ENCODE measurements at places on chromosomes 16 and 17. TPM values are rescaled to one million over a fixed set of nuclear protein-coding genes. Genes with fewer than 3 reads are reported as not detected.

The MAP2K3 gene
- total RNA-seq, result 63.8 TPM

- DNase-seq, result no peak
These were observed 42.8 kb downstream of the MRC2 start for GRCh38 chr17:62670202-62670821.

DNA sequence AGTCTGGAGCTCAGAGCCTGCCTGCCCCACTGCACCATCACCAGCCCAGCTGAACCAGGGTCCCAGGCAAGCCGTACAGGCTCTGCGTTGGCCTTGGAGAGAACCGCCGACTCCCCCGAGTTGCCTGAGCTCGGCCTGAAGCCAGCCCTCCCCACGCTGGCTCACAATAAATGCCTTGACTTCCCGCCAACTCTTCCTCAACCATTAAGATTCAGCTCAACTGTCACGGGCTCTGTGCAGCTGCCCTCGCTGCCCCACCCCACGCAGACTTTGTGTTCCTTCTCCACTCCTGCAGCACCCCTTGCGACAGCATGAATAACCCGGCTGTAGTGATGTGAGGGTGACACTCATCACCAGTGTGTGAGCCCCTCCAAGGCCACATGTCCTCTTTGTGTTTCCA is 4.8 kb upstream of the QPRT start:
- no peak for DNase-seq

The KCNJ16 gene
- not detected for total RNA-seq

DNA sequence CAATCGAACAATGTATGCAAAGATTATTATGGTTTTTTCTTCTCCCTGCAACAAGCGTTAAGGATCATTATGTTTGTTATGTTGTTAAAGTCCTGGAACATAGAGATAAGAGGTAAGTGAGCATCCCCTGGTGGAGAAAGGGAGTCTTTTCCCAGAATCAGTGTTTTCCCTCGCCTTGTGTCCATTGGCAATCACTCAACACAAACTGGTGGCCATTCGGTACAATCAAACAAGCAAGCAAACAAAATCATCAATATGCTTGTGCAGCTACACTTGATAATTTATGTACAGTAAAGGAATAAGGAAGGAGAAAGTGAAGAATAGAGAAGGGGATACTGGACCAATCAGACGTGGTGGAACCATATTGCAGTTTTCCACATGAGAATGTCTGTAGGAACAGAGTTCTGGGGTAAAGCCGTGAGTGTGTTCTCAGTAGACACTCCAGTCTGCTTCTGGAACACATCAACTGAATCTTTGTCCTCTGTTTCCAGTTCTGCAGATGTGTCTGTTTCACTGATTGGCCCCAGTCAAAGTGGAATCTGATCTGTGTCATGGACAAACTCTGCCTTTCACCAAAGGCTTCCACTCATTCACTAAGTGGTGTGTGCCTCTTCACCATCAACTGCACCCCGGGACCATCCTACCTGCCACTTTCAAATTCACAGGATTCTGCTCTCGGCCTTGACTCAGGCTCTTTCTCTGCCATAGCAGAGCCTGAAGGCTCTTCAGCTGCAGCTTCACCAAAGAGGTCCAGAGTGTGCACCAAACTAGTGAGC is 169.5 kb downstream of the AHSP start:
- no peak for DNase-seq

The RCVRN gene
- total RNA-seq, result 0.30 TPM

The ADCY9 gene
- 4.3 TPM for total RNA-seq

GRCh38 chr16:3478242-3478925 is 16.9 kb downstream of the C16orf90 start:
- no peak for DNase-seq

DNA sequence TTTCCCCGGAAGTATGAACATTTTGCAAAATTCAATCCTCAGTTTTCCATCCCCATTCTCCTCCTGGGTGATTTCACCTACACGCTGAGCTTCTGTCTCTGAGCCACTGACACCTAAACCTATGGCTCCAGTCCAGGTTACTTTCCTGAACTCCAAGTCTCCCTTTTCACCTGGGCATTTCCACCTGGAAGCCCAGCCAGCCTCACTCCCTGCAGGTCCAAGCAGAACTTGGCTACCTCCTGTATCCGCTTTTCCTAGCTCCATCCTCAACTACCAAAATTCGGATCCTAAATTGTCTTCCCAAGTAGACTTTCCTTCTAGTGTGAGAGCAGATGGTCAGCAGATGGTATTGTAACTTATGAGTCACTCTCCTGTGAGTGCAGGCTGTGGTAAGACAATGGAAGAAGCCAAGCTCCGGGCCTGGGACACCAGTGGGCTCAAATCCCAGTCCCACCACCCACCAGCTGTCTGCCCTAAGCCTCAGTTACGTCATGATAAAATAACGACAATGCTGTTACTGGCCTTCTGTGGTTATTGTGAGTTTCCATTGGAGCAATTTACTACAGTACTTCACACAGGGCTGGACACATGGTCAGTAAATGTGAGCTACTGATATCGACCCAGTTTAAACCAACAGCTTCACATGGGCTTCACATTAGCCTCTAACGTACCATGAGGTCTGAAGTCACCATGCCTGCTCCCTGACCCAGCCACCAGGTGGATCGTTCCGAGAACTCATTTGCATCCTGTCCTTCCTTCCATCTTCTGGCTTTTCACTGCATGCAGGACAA is 33.3 kb downstream of the PECAM1 start:
- DNase-seq, result no peak
